ENCODE measurements at places on chromosomes 4 and X.

DNA sequence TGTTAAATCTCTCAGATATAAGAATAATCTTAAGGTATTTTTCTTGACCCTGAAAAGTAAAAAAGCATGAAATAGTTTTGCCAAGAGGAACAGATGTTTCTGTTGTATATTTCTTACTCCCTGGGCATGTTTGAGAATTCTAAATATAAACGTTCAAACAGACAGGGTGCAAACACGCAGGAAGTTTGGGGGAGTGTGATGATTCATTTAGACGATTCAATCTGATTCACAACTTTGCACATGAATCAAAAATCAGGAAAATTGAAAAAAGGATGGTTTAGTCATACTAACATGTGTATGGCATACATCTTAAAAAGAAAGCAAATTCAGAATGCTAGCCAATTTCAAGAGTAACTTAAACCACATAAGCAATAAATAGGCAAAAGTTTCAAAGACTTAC, 340.3 kb upstream of the GRID2 start:
- DNase-seq: no peak

DNA sequence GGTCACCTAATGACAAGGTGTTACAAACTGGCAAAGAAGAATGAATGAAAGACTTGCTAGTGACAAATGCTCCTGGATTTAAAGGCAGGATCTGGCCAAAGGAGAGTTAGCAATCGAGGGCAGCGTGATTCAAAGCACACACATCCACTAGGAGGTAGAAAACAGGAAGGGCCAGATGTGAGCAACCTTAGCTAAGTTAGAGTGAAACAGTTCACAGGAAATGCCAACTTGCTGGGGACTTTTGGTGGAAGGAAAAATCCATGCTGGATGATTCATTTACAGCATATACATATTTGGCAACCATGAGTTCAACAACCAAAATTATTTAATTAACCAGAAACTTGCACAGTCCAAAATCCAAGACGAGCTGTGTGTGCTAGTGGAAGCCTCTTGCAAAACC, 276.9 kb downstream of the PTTG2 start:
- no peak for DNase-seq

DNA sequence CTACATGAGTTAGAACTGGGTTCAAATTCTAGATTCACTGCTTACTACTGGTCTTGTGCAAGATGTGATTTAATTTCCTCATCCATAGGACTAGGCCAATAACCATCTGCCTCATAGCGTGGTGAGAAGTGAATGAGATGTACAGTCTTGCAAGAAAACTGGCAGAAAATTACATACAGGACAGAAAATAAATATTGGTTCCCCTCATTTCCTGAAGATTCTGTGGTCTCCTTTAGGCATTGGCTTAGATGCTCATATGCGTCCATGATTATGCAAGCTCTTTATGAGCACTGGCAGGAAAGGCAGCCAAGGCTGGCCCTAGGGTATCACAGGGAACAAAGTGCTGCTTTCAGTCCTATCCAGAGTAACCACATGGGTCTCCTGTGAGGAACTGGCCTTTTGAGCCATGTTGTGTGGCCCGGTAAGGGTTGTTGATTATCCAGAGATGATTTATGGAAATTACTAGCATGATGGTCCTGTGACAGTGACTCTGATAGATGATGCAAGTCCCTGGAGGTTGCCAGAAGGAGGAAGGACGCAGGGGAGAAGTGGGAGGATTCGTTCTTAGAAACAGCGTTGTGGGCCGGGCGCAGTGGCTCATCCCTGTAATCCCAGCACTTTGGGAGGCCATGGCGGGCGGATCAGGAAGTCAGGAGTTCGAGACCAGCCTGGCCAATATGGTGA, 9.9 kb upstream of the MOB1B start:
- DNase-seq: peak; percentile 22

GRCh38 chrX:65093658-65094057, 117.4 kb upstream of the ZC4H2 start:
- DNase-seq: no peak
